ENCODE measurements at places on chromosomes 5 and 9.

- DNase-seq, result no peak
These were observed 152.2 kb downstream of the GLIS3 start for GRCh38 chr9:4147476-4148230.

DNA sequence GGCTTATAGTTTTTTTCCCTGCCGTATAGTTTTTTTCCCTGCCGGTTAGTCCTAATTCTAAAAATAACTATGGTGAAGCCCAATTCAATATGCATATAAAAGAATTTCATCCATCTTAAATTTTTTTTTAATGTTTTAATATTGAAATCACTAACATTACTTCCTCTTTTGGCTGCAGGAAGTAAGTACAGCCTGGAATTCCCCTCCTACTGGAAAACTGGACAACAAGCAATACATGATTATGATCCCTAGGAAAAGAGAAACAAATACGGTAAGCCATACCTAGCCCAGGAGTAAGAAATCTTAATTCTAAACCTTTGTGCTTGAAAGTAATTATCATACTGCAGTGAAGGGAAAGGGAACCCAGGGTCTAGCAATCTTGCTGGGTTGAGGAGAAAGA is 119.0 kb downstream of the NR3C1 start:
- DNase-seq, result no peak

- no peak for DNase-seq
These were observed 186.6 kb downstream of the CRB2 start for GRCh38 chr9:123542435-123543225.

- DNase-seq, result no peak
These were observed 4.1 kb downstream of the PCSK5 start for GRCh38 chr9:75894566-75894965.

DNA sequence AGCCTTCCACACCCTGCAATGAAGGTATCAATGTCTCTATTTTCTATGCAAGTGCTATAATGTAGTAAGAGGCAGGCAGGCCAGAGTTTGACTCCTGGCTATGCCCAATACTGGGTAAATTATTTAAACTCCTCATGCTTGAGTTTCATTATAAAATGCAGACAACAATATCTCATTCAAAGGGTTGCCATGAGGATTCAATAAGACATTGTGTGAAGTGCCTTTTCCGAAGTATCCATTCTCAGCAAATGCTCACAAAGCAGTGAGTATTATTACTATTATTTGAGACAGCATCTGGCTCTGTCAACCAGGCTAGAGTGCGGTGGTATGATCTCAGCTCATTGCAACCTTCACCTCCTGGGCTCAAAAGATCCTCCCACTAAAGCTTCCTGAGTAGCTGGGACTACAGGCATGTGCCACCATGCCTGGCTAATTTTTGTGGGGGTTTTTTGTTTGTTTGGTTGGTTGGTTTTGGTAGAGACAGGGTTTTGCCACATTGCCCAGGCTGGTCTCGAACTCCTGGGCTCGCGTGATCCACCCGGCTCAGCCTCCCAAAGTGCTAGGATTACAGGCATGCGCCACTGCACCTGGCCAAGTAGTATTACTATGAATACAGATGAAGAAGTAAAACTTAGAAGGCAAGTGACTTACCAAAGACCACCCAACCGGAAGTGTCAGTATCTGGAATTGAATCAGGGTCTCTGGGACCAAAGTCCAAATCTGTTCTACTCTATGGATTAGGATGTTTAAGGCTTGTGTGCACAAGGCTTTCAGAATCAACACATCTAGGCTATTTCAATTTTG is 18.8 kb downstream of the ADAM19 start:
- DNase-seq, result no peak

DNA sequence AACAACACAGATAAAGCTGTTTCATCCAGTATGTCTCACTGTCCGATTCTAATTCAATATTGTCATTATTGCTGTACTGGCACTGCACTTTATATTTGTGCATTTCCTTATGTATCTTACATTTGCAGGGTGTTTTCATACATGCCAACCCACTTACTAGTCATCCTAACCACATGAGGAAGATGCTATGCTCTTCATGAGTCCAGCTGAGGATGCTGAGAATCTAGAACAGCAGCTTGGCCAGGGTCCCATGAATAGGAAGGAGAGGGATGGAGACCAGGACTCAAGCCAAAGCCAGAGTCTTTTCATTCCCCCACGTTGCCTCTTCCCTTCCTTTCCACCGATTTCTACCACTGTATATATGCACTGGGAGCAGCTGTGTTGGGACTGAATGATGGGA is 292.8 kb upstream of the KLF4 start:
- no peak for DNase-seq

GRCh38 chr5:981456-981855 is 27.1 kb upstream of the NKD2 start:
- no peak for DNase-seq

GRCh38 chr5:1349246-1349645 is 4.3 kb upstream of the CLPTM1L start:
- no peak for DNase-seq

GRCh38 chr5:458547-459353 is 15.8 kb downstream of the EXOC3 start:
- DNase-seq, result no peak

DNA sequence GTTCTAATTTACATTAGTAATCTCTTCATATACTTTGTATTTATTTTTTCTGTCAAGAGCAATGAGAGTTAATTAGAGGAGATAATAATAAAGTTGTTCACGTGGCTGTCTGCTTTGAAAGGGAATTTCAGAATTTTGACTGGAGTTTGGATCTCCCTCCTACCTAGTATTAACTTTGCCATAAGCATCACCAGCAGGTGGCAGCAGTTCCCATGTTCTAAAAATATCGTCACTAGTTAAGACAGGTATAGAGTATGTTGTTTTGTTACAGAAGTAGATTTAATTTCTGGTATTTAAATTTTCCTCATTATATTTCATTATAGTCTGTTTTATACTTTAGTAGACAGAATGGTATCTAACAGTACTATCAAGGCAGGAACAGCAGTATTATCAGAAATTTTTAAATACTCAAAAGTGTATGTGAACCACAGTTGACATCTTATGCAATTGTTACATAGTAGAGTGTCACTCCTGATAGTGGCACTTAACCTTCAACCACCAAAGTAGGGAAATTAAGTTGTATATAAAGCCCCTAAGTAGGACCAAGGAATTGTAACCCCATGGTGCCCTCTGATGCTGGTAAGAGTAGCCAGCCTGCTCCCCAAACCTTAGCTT is 20.4 kb downstream of the GNPDA1 start:
- peak; percentile 80 for DNase-seq

- no peak for DNase-seq
These were observed 73.3 kb downstream of the NNT start for GRCh38 chr5:43676083-43676840.

GRCh38 chr9:129701549-129701948 is 36.1 kb downstream of the PRRX2 start:
- no peak for DNase-seq

DNA sequence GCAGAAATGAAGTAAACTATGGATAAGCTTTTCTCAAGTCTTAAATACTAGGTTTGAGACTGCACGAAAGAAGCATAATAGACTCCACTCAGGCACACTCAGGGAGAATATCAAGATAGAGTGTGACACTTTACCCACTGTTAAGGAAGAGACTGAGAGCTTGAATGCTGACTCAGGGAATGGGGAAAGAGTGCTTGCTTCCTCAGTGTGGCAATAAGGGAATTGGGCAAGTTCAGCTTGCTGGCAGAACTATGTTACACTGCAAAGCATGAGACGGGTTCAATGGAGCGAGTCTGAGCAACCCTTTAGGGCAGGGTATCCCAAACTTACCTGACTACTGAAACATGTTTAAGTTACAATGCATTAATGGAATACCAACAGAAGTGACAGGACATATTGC is 237.7 kb upstream of the MEF2C start:
- peak; percentile 0 for DNase-seq

GRCh38 chr5:79173626-79174025 is 62.0 kb downstream of the BHMT start:
- DNase-seq, result no peak

DNA sequence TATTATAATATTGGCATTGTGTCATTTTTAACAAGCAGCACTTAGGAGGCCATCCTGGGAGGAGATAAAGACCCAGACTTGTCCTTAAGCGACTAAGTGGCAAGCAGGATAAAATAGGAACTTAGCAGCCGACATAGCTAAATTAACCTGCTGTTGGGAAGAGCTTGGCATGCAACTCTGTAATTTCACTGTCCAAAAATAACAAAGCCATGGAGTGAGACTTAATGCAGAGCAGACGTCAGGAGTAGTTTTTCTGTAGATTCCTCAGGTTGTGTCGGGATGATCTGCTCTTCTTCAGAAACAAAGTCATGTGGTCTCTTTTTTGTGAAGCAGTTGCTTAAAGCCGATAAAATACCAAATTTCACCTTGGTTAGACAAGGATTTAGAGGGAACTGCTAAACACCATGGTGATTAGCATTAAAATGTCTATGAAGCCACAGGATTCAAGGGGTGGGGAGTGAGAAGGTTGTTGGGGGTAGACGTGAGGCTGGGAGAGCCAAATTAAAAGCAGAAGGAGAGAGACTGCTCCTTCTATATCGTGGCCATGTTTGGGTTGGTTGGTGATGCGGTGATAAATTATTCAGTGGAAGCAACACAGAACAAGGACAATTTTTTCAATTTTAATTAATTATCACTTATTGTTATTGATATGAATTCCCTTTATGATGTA is 303.0 kb downstream of the CSNK1G3 start:
- DNase-seq, result no peak

GRCh38 chr5:31630931-31631330 is 8.0 kb upstream of the PDZD2 start:
- no peak for DNase-seq

- no peak for DNase-seq
These were observed 11.5 kb downstream of the AQP3 start for GRCh38 chr9:33435821-33436277.

DNA sequence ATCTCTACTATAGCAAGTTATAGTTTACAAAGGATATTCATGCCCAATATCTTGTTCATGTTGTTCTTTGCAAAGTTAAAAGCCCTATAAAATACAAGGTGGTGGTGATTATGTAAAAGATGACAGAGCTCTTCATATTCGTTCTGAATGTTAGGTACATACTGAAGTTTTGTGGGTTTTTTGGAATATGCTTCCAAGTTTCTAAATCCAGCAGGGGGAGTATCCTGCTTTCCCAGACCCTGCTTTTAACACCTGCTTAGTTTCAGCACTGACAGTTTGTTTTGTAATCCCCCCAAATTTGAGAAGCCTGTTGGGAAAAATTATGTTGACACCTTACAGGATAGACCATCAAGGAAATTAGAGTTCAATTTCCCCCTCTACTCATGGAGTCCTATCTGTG is 438.3 kb downstream of the SH3GL2 start:
- DNase-seq, result no peak

- DNase-seq, result no peak
These were observed 65.7 kb downstream of the EFNA5 start for GRCh38 chr5:107604990-107605389.

GRCh38 chr5:122907276-122907675 is 61.9 kb downstream of the SNX24 start:
- no peak for DNase-seq

GRCh38 chr5:33120671-33121070 is 320.1 kb upstream of the TARS1 start:
- DNase-seq, result no peak

GRCh38 chr9:22040760-22041159 is 31.7 kb upstream of the CDKN2B start:
- DNase-seq, result no peak

DNA sequence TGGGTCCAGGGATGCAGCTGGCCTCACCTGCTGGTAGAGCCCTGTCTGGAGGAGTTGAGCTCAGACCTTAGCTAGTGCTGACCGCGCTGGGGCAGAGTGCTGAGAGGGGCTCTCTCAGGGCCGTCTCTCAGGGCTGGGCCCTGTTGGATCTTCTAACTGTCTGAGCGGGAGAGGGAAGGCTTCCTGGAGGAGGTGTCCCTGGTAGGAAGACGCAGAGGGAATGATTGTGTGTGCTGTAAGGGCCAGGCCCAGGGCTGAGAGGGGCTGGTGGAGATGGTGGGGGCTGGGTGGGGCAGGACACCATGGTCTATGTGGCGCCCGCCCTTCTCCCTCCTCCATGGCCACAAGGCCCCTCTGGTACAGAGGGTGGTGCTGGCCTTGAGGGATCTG is 55.0 kb downstream of the RXRA start:
- no peak for DNase-seq

DNA sequence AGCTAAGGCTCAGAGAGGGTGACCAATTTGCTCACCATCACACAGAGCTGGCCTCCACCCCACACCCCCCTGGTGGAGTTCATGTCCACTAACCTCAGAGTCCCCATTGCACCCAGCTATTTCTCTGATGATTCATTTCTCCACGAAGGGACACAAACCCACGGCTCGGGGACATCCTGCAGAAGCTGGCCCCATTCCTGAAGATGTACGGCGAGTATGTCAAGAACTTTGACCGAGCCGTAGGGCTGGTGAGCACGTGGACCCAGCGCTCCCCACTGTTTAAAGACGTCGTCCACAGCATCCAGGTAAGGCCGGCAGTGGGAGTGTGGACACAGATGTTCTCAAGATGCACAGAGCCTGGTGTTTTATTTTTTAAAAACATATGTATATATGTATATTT is 52.6 kb upstream of the SUSD3 start:
- no peak for DNase-seq

GRCh38 chr9:71663216-71663615 is 105.1 kb downstream of the CEMIP2 start:
- no peak for DNase-seq

GRCh38 chr5:116730185-116730584 is 155.6 kb upstream of the SEMA6A start:
- DNase-seq, result no peak

DNA sequence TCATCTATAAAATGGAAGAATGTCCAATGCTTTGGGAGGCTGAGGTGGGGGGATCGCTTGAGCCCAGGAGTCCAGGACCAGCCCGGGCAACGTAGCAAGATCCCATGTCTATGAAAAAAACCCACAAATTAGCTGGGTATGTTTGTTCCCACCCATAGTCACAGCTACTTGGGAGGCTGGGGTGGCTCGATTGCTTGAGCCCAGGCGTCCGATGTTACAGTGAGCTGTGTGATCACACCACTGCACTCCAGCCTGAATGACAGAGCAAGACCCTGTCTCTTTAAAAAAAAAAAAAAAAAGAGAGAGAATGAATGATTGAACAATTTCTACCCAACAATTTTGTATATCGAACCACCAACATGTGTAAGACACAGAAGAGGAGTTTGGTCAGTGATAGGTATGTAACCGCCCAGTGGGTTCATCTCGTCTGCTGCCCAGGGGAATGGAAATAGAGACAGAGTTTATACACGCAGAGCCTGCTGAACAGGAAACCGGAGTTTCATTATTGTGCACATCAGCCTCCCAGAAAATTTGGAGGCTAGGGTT is 26.2 kb upstream of the ERGIC1 start:
- DNase-seq, result no peak

Measured in CD4-positive, alpha-beta T cell treated with Interleukin-21 for 1 hour (primary cell).